ENCODE measurements at places on chromosomes 7 and 10. TPM values are rescaled to one million over a fixed set of nuclear protein-coding genes. Genes with fewer than 3 reads are reported as not detected.

MKX gene
- 8.3 TPM for total RNA-seq

AKR1B15 gene
- total RNA-seq, result not detected

EPO gene
- not detected for total RNA-seq

CASTOR2 gene
- 95.3 TPM for total RNA-seq

GBX1 gene
- total RNA-seq, result not detected

MAGI2 gene
- total RNA-seq, result 174 TPM

LRRN3 gene
- total RNA-seq, result 34.8 TPM

OR2A1 gene
- not detected for total RNA-seq

UNC5B gene
- total RNA-seq, result 29.9 TPM

SLC26A3 gene
- total RNA-seq, result not detected
